ENCODE measurements at places on chromosomes 13 and 19. TPM values are rescaled to one million over a fixed set of nuclear protein-coding genes. Genes with fewer than 3 reads are reported as not detected.

GRCh38 chr13:35630551-35631275, 154.2 kb upstream of the MAB21L1 start:
- no peaks in the 10 kb centered on the region for H3K4me1 ChIP-seq
- H3K27ac ChIP-seq: no peak overlapping the region
- DNase-seq: no peak
- no peak overlapping the region for H3K4me3 ChIP-seq
- no peaks in the 10 kb centered on the region for H3K27me3 ChIP-seq
- no peaks in the 10 kb centered on the region for H3K36me3 ChIP-seq

- no peak overlapping the region for H3K27ac ChIP-seq
- no peaks in the 10 kb centered on the region for H3K4me1 ChIP-seq
- no peak overlapping the region for H3K4me3 ChIP-seq
- H3K27me3 ChIP-seq: no peaks in the 10 kb centered on the region
- no peaks in the 10 kb centered on the region for H3K36me3 ChIP-seq
These were observed 11.8 kb downstream of the NLRP12 start for GRCh38 chr19:53812335-53812734.

- peaks cover 6% of the 10 kb centered on the region for H3K4me1 ChIP-seq
- no peak overlapping the region for H3K27ac ChIP-seq
- no peak for DNase-seq
- H3K36me3 ChIP-seq: peaks cover 23% of the 10 kb centered on the region
- no peaks in the 10 kb centered on the region for H3K27me3 ChIP-seq
These were observed 4.9 kb downstream of the ZNF266 start for GRCh38 chr19:9430444-9430843.

- H3K4me3 ChIP-seq: no peak overlapping the region
- peaks cover 9% of the 10 kb centered on the region for H3K4me1 ChIP-seq
- no peaks in the 10 kb centered on the region for H3K27me3 ChIP-seq
- DNase-seq: no peak
- no peaks in the 10 kb centered on the region for H3K36me3 ChIP-seq
These were observed 128.3 kb downstream of the LMO7 start for GRCh38 chr13:75764251-75764925.

DNA sequence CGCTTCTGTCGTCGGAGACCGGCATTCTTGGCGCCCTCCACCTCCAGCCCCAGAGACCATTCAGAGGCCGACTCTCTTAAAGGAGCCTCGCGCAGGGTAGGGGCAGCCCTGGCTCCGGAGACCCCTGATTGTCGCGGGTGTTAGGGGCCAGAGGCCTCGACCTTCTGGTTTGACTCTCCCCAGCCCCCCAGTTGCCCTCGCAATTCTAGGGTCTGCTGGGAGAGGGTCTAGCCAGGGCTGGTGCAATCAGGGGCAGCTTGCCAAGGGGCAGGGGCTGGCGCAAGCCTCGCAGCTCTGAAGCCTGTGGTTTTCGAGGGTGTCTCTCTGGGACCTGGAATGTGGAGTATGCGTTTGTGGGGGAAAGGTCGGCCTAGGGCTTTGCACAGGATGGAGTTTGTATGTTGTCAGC, 1.6 kb upstream of the SLC7A10 start:
- no peaks in the 10 kb centered on the region for H3K27me3 ChIP-seq
- peak; percentile 27 for DNase-seq
- H3K27ac ChIP-seq: no peak overlapping the region
- H3K4me1 ChIP-seq: peaks cover 11% of the 10 kb centered on the region

- H3K27ac ChIP-seq: no peak overlapping the region
- no peaks in the 10 kb centered on the region for H3K4me1 ChIP-seq
- no peak for DNase-seq
These were observed 14.1 kb upstream of the FRY start for GRCh38 chr13:32017474-32017873.

DNA sequence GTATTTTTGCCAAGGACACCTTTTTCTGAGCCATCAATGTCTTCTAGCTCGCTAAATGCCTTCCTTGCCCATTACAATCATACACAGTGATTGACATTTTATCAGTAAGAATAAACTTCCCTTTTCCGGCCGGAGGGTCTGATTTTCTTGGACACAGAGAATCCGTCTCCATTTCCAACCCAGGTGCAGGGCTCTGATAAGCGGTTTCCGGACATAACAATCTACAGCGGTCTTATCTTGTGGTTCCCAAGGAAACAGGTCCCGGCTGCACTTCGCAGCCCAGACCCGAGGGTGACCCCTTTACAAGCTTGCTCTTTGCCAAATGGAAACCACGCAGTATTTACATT, 5.1 kb upstream of the ZNF77 start:
- peak overlapping the region; percentile 96 for H3K27ac ChIP-seq
- H3K4me3 ChIP-seq: peak overlapping the region; percentile 90
- peaks cover 13% of the 10 kb centered on the region for H3K4me1 ChIP-seq
- no peak for DNase-seq
- H3K36me3 ChIP-seq: peaks cover 4% of the 10 kb centered on the region

- H3K4me1 ChIP-seq: no peaks in the 10 kb centered on the region
- H3K36me3 ChIP-seq: no peaks in the 10 kb centered on the region
- no peak for DNase-seq
These were observed 35.2 kb upstream of the MIR17HG start for GRCh38 chr13:91312324-91312723.

DNA sequence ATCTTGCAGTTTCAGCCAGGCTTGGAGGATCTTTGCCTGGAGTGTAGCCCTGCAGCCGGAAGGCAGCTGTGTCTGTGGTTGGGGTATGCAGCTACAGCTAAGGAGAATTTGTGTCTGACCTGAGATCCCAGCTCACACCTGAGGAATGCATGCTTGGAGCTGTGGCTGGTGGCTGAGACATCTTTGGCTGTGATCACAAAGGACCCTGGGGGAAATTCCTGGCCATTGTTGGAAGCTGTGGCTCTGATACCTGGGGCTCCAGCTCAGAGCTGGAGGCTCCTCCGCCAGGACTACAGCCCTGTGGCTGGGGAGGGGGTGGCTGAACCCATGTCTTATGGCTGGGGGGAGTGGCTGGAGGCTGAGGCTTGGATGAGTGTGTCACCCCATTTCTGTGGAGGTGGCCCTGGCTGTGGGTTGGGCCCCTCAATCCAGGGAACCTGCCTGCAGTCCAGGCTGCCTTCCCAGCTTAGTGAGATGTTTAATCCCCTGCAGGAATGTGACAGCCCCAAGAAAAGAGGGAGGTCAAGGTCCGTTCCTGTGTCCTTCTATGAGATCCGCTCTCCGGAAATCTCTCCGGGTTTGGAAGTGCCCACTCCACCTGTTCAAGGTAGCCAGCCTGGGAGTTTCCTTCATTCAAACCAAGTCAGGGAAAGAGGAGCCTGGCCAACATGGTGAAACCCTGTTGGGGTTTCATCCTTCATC, 27.6 kb downstream of the ARHGEF18 start:
- no peak overlapping the region for H3K4me3 ChIP-seq
- peaks cover 4% of the 10 kb centered on the region for H3K36me3 ChIP-seq
- H3K4me1 ChIP-seq: no peaks in the 10 kb centered on the region
- H3K27me3 ChIP-seq: no peaks in the 10 kb centered on the region
- DNase-seq: no peak

GRCh38 chr13:110331362-110331761, 24.3 kb downstream of the COL4A2 start:
- H3K4me3 ChIP-seq: no peak overlapping the region
- no peaks in the 10 kb centered on the region for H3K27me3 ChIP-seq
- H3K4me1 ChIP-seq: peaks cover 12% of the 10 kb centered on the region
- H3K27ac ChIP-seq: no peak overlapping the region
- DNase-seq: no peak
- H3K36me3 ChIP-seq: no peaks in the 10 kb centered on the region

DNA sequence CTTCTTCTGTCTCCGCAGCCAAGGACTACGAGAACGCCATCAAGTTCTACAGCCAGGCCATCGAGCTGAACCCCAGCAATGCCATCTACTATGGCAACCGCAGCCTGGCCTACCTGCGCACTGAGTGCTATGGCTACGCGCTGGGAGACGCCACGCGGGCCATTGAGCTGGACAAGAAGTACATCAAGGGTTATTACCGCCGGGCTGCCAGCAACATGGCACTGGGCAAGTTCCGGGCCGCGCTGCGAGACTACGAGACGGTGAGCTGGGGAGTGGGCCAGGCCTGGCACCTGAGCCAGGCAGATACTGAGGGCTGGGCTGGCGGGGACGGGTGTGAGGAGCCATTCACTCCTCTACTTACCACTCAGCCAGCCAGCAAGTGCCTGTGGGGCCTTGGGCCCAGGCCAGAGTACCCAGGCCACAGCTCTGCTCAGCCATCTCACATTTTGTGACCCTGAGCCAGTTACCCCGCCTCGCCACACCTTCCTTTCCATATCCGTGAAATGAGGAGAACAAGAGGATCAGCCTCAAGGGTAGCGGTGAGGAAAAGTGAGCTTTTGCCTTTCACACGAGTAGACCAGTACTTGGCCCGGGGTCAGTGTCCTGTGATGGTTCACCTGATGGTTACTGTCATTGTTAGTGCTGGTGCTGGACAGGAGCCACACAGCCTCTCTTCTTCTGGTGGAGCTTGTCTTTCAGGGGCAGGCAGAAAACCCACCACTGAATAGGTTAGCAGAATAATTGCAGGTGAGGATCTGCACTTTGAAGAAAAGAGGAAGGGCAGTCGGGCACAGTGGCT, 7.0 kb downstream of the PPP5C start:
- H3K27me3 ChIP-seq: no peaks in the 10 kb centered on the region
- no peak overlapping the region for H3K27ac ChIP-seq
- no peak for DNase-seq
- H3K4me3 ChIP-seq: no peak overlapping the region
- H3K36me3 ChIP-seq: no peaks in the 10 kb centered on the region

DNA sequence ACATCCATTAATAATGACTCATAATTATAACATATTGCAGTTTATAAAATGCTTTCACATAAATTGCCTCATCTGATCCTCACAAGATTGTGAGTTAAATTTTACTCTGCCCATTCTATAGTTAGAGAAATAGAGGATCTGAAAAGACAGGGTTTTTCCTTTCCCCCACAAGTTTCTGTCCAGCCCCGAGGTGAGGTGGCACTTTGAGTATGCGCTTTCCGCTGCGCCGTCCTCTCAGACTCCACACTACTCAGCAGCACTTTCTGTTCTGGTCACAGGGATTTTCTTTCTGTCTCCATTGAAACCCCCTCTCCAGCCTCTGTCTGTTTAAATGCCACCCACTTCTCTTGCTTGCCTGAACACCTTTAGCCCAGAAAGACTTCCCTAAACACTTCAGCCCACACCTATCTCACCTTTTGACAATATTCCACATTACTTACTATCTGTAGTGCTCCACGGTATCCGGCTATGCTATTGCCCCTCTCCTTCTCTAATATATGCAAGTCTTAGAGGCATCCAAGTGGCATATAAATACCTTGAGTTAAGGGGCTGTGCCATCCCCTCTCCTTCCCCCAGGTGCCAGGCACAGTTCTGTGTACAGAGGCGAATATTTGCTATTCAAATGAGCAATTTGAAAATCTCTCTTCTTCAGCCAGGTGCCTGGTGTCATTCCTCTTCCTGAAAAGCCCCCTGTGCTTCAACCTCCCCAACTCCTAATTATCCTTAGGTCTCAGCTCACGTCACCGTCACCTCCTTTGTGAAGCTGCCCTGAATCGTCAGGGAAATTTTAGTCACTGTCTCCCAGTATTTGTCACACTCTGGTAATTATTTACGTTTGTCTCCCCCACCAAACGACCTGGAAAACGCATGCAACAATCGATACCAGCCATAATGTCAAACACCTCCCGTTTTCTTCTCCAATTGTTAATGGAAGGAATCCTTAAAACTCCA, 268.7 kb downstream of the NHLRC3 start:
- H3K27me3 ChIP-seq: no peaks in the 10 kb centered on the region
- DNase-seq: no peak
- H3K36me3 ChIP-seq: no peaks in the 10 kb centered on the region
- H3K4me3 ChIP-seq: no peak overlapping the region

DNA sequence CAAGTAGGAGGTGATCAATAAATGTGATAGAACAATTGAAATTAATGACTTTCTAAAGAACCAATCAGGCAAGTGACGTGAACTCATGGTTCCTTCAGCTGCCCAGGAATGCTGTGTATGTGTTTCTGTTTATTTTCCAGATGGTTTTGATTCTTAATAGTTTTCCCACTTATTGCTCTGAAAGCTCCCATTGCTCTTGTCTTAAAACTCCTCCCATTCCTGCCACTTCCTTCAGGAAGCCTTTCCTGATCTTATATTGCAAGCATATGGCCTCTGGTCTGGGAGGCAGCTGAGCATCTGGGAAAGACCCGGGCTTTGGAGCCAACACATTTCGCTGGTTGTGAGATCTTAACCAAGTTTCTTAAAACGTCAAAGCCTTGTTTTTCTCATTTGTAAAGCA, 17.1 kb upstream of the LATS2 start:
- no peaks in the 10 kb centered on the region for H3K36me3 ChIP-seq
- no peak overlapping the region for H3K4me3 ChIP-seq
- DNase-seq: no peak
- H3K27ac ChIP-seq: no peak overlapping the region

DNA sequence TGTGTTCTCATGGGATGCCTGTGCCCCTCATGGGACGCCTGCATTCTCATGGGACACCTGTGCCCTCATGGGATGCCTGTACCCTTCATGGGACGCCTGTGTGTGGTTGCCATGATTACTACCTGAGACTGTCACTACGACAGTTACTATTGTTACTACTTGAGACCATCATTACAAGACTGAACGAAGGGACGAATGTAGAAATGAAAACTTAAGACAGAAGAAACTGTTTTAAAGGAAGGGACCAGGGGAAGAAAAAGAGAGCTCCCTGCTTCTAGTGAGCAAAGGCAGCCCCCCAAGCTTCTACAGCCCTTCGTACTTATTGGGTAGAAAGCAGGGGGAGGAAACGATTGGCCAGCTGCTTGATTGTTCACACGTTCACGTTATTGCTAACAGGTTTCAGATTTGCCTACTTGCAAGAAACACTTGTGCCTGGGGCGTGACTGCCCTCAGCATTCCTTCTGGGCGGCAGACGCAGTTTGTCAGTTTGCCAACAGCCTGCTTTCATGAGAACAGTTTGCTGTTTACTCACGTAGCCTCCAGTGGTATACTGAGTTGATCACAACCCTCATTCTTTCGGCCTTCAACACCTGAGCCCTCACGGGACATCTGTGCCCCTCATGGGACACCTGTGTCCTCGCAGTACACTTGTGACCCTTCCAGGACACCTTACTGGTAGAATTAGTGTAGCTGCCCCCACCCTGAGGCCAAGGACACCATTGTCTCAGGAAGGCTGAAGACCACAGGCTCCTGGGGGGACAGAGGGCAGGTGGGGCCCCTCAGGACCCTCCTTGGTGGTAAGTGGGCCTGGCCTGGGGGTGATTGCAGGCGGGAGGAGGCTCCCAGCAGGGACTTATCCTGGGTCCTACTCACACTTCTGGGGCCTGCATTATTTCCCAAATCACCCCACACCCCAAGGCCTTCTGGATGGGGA, 2.5 kb upstream of the S1PR4 start:
- H3K27me3 ChIP-seq: no peaks in the 10 kb centered on the region
- no peak overlapping the region for H3K27ac ChIP-seq
- no peaks in the 10 kb centered on the region for H3K4me1 ChIP-seq
- H3K4me3 ChIP-seq: no peak overlapping the region
- DNase-seq: peak; percentile 80

FAM216B gene
- total RNA-seq: 36.3 TPM

ZNF587 gene
- total RNA-seq: 44.4 TPM

NUMBL gene
- 41.2 TPM for total RNA-seq

ZNF571 gene
- 12.6 TPM for total RNA-seq

ZNF699 gene
- 8.5 TPM for total RNA-seq

GNG8 gene
- not detected for total RNA-seq

VSTM2B gene
- total RNA-seq: not detected

MEDAG gene
- 0.97 TPM for total RNA-seq

CEACAM8 gene
- total RNA-seq: 0.18 TPM
